CD4-positive, alpha-beta T cell treated with Interleukin-12 subunit alpha and Interleukin-12 subunit beta, for 1 hour (primary cell): ENCODE measurements at places on chromosomes 2 and 18.

DNA sequence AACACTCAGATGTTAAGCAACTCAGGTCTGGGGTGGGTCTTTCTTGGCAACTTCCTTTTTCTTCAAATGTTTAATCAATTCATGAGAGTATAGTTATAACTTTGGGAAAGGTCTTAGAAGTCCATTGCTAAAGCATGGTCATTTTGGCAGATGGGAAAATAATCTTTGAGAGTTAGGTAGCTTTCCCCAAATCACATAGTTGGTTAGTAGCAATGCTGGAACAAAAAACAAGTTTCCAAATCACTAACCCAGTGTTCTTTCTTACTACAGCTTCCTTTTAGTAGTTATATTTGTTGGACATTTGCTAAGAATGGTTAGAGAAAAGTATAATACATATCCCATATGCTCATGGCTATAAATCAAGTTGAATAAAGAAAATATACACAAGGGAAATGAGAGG lies 185.2 kb upstream of the SLC14A2 start:
- no peak for DNase-seq

GRCh38 chr2:19361325-19361990 lies 3.0 kb upstream of the OSR1 start:
- no peak for DNase-seq

DNA sequence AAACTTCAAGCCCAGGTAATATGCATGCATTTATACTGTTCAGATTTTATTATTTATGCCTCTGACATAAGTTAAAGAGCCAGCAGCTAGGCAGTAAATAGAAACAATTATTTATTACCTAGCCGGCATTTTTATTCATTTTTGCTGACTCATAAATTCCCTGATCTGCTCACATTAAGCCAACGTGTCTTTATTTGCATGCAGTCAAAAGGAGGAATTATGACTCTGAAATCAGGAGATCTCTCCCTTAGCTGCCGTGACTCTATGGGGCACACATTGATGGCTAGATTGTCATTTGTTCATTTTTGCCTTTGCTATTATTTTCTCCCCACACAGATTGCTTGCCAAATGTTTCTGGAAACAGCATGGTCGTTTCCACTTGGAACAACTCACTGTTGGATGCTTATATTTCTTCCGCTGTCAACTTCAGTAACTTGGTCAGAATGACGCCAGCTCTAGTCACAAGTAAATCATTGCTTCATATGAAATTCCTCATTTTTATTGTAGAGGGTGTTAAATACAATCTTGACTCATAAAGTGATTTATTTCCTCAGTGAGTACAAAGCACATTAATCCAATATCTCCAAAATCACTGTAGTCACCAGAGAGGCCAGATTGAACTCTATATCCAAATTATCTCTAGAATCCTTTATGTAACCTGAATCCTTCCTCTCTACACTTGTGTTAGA lies 15.9 kb upstream of the ZBTB14 start:
- no peak for DNase-seq

DNA sequence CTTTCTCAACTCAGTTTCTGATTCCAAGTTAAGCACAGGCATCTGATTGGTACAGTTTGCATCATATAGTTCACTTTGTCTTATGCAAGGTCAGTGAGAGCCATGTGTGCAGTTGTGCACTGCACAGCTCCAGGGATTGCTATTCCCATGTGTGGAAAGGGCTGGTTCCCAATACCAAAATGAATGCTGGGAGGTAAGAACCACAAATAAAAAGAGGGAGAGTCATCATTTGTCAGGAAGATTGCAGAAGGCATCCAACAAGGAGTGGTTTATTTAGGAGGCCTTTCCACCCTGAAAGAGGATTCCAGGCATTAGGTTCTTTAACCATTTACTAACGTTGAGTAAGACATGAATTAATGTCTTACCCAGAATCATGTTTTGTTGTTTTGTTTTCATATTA lies 141.2 kb upstream of the ST6GAL2 start:
- no peak for DNase-seq

DNA sequence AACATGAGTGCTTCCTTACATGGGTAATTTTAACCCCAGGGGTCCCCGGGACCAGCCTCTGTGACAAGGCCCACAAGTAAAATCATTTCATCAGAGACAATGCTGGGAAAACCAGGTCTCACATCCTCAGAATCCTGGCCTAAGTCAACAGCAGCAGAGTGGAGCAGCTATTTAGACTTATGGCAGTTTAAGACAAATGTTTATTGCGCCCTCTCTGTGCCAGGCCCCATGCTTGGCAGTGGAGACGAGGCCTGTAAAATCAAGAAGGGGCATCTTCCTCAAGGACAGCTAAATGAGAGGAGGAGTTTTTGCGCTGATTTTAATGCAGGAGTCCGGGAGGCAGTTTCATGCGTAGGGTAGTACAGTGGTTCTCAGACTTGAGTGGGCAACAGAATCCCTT lies 56.0 kb upstream of the ACAA2 start:
- DNase-seq, result no peak

DNA sequence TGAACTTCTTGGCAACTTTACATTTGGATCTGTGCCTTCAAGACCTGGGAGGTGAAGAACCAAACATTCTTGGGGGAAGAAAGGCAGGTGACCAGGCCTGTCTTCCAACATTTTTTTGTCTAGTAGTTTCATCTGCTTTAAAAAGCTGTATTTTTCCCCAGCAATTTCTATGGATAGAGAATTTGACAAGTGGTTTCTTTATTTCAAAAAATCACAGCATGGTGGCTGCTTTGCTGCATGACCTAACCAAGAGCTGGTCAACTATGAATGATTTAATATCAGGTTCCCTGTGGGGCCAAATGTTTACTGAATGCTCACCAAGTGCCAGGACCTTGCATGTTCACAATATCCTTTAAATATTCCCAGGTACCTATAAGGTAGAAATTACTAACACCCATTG lies 19.1 kb downstream of the LRP2 start:
- no peak for DNase-seq

GRCh38 chr2:217285926-217286325 lies 426.1 kb upstream of the TNP1 start:
- no peak for DNase-seq

DNA sequence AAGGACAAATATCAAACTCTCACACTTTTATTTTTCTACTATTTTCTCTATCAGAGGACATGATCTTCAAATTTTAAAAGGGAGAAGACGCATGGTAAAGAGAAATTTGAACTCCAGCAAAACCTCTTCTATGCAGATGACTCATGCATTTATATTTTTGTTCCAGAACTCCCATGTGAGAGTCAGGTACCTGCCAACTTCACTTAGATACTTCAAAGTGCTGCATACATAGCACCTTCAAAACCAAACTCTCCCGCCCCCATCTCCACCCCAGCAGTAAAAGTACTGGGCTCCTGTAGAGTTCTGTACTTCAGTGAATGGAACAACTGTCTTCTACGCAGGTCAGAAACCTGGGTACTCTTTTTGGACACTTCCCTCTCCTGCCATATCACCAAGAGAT lies 398.3 kb downstream of the TGIF1 start:
- no peak for DNase-seq

- DNase-seq, result no peak
Observed at GRCh38 chr2:54755641-54756326, 32.3 kb downstream of the EML6 start.

GRCh38 chr2:99698896-99699295 lies 209.1 kb upstream of the REV1 start:
- no peak for DNase-seq

- DNase-seq, result no peak
Observed at GRCh38 chr18:79558933-79559416, 120.6 kb upstream of the CTDP1 start.

DNA sequence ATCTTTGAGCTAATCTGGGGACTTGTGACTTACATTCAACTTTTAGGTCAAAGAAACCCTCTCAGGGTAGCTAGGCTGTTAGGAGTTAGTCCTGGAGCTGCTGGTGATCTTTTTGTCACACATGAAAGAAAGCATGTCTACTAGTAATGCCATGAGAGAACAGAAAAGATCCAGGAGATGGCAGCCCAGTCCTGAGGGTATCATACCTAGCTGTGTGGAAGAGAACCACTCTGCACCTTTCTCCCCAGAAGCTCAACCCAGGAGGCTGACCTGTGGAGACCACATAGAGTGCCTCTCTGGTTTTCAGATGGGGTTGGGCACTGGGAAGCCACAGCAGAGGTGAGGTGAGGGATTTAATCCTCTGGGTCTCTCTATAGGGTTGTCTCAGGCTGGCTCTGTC lies 460.2 kb upstream of the UBE2E3 start:
- no peak for DNase-seq
